ENCODE measurements at places on chromosomes 2 and 18.
A peak's percentile ranks its signal among the peaks of the same experiment; 100 is the strongest.

GRCh38 chr2:219524817-219525216 is 10.5 kb downstream of the ASIC4 start:
- H3K27me3 ChIP-seq, result peaks cover 90% of the 10 kb centered on the region
- H3K27ac ChIP-seq, result no peak overlapping the region
- H3K4me3 ChIP-seq, result no peak overlapping the region
- DNase-seq, result no peak
- peaks cover 11% of the 10 kb centered on the region for H3K4me1 ChIP-seq

GRCh38 chr2:238123218-238123971 is 15.1 kb upstream of the KLHL30 start:
- H3K4me3 ChIP-seq, result no peak overlapping the region
- no peak for DNase-seq
- no peaks in the 10 kb centered on the region for H3K36me3 ChIP-seq

DNA sequence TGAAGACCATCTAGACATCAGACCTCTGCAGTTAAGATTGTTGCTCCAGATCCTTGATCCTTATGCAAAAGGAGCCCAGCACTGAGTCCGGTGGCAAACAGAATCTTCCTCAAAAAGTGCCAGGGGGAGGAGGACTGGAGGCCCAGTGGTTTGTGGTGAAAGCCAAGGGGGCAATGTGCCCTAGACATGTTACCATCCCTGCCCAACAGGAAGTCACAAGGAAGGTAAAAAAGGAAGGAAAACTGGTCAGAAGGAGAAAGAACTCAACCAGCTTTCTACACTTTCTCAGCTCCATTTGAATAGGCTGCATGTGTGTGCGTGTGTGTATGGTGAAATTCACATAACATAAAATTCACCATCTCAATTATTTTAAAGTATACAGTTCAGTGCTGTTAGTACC is 25.0 kb upstream of the KDM3A start:
- DNase-seq, result no peak
- peaks cover 3% of the 10 kb centered on the region for H3K4me1 ChIP-seq
- no peaks in the 10 kb centered on the region for H3K36me3 ChIP-seq
- no peak overlapping the region for H3K4me3 ChIP-seq
- no peak overlapping the region for H3K27ac ChIP-seq

GRCh38 chr2:71671203-71671854 is 218.0 kb downstream of the DYSF start:
- DNase-seq, result no peak
- no peaks in the 10 kb centered on the region for H3K36me3 ChIP-seq

DNA sequence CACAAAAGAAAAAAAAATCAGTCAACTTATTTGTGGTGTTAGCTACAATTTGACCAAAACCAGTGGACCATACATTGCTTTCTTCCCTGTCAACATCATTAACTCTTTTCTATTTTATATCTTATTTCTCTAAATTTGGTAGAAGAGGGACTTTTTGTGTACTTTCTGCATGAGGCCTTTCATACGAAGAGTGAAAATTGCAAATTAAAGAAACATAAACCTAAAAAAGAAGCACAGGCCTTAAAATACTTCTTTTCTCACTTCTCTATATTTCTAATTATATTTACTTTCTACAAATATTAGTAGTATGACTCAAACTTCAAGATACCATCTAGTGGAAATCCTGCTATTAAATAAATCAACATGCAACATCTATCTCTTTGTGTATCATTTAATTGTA is 1073.4 kb upstream of the ZEB2 start:
- no peaks in the 10 kb centered on the region for H3K4me1 ChIP-seq
- no peaks in the 10 kb centered on the region for H3K36me3 ChIP-seq
- no peaks in the 10 kb centered on the region for H3K27me3 ChIP-seq
- no peak overlapping the region for H3K4me3 ChIP-seq
- no peak for DNase-seq

DNA sequence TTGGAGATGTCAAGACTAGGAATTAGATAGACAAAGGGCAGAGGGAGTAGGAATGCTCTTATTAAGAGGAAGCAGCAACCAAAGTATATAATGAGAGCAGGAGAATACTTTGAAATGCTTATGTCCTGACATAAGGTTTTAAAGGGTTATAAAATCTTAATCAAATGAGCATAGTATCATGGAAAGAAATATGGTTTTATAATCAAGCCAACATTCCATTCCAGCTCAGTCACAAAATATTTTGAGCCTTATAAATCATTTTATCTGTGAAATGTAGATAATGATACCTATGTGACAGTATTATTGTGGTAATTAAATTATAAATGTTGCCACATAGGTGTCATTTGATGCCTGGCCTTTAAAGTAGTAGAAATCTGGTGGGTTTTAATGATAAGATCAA is 17.6 kb downstream of the VSNL1 start:
- H3K36me3 ChIP-seq, result no peaks in the 10 kb centered on the region
- H3K4me3 ChIP-seq, result no peak overlapping the region
- H3K4me1 ChIP-seq, result no peaks in the 10 kb centered on the region
- H3K27ac ChIP-seq, result no peak overlapping the region
- H3K27me3 ChIP-seq, result no peaks in the 10 kb centered on the region
- DNase-seq, result no peak

GRCh38 chr2:221422516-221423209 is 149.4 kb downstream of the EPHA4 start:
- H3K27ac ChIP-seq, result no peak overlapping the region
- peaks cover 32% of the 10 kb centered on the region for H3K36me3 ChIP-seq
- H3K4me3 ChIP-seq, result no peak overlapping the region
- DNase-seq, result no peak

DNA sequence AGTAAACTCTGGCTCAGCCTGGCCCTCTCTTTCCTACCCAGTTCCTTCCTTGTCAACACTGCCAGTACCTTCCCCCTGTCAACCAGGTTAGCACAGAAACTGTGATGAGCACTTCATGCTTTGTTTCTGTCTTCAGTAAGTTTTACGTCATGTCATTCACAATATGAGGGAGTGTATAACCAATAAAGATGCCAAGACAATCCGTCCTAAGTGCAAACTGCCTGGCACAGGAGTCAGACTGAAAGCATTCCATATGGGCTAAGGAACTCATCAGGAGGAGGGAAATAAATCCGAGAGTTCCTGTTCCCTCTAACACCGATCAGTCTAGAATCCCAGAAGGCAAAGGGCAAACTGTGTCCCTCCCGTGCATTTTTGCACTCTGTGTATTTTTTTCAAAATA is 507.2 kb downstream of the CMPK2 start:
- DNase-seq, result no peak
- H3K36me3 ChIP-seq, result no peaks in the 10 kb centered on the region
- no peaks in the 10 kb centered on the region for H3K27me3 ChIP-seq
- H3K4me3 ChIP-seq, result no peak overlapping the region
- H3K27ac ChIP-seq, result no peak overlapping the region
- no peaks in the 10 kb centered on the region for H3K4me1 ChIP-seq

GRCh38 chr2:222504719-222505118 is 80.4 kb downstream of the SGPP2 start:
- no peaks in the 10 kb centered on the region for H3K4me1 ChIP-seq
- peaks cover 4% of the 10 kb centered on the region for H3K27me3 ChIP-seq
- no peak for DNase-seq
- H3K27ac ChIP-seq, result no peak overlapping the region
- no peak overlapping the region for H3K4me3 ChIP-seq

DNA sequence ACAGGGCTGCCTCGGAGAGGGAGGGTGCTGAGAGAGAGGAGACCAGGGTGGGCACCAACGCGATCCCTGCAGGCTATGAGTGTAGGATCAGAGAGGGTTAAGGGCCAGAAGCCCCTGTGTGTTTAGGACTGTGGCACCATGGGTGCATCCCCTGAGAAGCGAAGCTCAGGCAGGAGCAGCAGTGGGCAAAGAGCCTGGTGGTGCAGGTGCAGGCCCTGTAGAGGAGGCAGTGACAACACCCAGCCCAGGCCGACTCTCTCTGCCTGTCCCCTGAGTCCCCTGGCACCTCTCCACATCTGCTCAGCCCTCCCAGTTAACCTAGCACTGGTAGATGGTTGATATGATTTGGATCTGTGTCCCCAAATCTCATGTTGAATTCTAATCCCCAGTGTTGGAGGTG is 139.8 kb downstream of the RNF152 start:
- no peak overlapping the region for H3K4me3 ChIP-seq
- H3K36me3 ChIP-seq, result no peaks in the 10 kb centered on the region
- no peaks in the 10 kb centered on the region for H3K4me1 ChIP-seq
- peaks cover 13% of the 10 kb centered on the region for H3K27me3 ChIP-seq
- no peak overlapping the region for H3K27ac ChIP-seq

DNA sequence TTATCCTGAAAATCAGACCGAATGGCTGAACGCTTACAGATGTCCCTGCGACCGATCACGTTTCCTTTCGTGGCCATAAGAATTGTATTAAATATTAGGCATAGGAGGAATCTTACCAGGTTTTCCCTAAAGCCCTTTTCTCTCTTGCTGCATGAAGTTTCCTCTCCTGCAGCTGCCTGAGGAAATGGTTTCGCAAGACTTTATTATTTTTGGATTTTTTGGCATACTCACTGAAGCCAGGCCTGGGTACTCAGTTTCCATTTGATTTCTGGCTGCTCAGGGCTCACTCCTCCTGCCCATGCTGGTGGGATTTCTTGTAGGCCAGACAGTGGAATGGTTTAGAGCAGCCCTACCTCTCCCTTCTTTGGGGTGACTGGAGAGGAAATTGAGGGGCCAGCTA is 114.0 kb downstream of the KLHL29 start:
- no peaks in the 10 kb centered on the region for H3K27me3 ChIP-seq
- DNase-seq, result no peak
- H3K4me3 ChIP-seq, result no peak overlapping the region
- H3K4me1 ChIP-seq, result peaks cover 21% of the 10 kb centered on the region

DNA sequence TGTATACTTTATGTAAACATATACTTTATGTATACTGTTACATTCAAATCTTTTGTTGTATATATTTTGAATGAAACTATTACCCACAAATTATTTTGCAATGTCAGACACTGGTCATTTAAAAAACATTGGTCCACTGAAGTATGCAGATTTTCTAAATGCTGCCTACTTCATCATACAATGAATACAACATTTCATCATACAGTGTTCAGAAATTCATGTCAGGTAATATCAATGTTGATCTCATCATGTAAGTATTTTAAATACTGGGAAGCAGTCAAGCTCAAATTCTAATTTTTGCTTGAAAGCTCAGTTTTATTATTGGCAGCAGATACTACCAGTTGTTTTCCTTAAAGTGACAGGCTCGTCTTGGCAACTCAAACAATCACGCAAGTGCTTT is 2.9 kb upstream of the STAT4 start:
- H3K27me3 ChIP-seq, result no peaks in the 10 kb centered on the region
- H3K4me3 ChIP-seq, result no peak overlapping the region
- no peak for DNase-seq
- H3K27ac ChIP-seq, result no peak overlapping the region
- H3K36me3 ChIP-seq, result peaks cover 12% of the 10 kb centered on the region
- H3K4me1 ChIP-seq, result peaks cover 51% of the 10 kb centered on the region

DNA sequence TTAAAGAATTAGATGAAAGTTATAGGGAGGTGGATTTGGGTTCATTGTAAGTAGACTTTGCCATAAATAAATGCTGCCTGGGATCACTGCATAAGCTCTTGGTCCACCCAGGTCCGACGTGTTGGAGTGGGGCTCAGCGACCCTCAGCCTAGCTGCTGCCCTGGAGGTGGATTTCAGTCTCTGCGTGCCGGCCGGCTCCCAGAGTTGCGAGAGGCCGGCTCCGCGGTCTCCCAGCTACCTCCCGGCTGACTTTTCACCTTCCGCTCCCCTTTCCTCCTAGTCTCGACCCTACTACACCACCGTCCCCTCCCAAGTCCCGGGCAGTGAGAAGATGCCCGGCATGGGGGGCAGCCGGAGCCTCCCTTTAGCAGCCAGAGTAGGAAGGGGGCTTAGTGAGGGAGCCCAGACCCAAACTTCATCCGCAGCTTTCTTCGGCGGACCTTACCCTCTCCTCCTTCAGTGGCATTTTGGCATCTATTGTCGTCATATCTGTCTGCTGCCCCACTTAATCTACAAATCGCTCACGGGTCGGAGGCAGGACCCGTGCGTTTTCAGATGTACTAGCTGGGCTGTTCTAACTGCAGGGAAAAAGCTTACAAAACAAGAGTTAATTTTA is 8.1 kb downstream of the EMX1 start:
- H3K36me3 ChIP-seq, result no peaks in the 10 kb centered on the region
- no peak overlapping the region for H3K27ac ChIP-seq
- peaks cover 7% of the 10 kb centered on the region for H3K4me1 ChIP-seq
- no peak overlapping the region for H3K4me3 ChIP-seq

GRCh38 chr2:54984476-54984875 is 65.8 kb downstream of the RTN4 start:
- no peaks in the 10 kb centered on the region for H3K27me3 ChIP-seq
- peaks cover 66% of the 10 kb centered on the region for H3K36me3 ChIP-seq
- H3K4me3 ChIP-seq, result no peak overlapping the region
- DNase-seq, result no peak

DNA sequence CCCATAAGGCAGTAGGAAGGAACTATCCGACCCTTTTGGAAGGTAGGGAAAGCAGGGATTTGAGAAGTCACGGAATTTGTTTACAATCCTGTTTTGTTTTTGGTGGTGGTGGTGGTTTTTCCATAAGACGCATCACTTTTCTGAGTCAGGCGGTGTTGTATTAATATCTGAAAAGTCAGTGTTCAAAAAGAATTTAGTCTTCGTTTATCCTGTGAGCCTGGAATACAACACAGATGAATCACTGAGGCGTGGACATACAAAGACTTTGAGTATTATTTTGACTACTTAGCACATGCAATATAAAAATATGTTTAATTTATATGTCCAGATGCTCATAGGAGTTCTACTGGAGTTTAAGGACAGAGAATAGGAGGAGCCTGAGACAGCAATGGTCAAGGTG is 785 bp downstream of the ZNF892 start:
- no peaks in the 10 kb centered on the region for H3K27me3 ChIP-seq
- peak overlapping the region; percentile 73 for H3K27ac ChIP-seq
- H3K36me3 ChIP-seq, result peaks cover 59% of the 10 kb centered on the region
- DNase-seq, result no peak
- H3K4me3 ChIP-seq, result peak overlapping the region; percentile 92

GRCh38 chr2:205613970-205614559 is 68.2 kb upstream of the NRP2 start:
- no peak overlapping the region for H3K27ac ChIP-seq
- no peak for DNase-seq
- peaks cover 49% of the 10 kb centered on the region for H3K4me1 ChIP-seq
- no peak overlapping the region for H3K4me3 ChIP-seq
- peaks cover 18% of the 10 kb centered on the region for H3K27me3 ChIP-seq

DNA sequence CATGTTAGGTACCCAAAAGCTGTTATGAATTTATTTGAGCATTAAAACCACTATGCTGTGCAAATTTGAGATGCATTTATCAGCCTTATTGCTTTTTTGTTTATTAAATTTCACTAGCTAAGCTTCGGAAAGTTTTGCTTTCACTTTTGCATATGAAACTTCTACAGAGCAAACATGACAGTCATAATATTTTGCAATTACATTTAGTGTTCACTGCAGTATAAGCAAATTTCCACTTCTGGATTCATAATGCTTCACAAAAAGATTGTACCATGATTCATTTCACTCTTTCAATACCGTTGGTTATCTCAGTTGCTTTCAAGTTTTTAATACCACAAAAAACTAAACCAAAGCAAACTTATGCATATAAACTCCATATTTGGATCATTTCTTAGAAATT is 228.7 kb upstream of the SLC8A1 start:
- no peak for DNase-seq
- H3K27me3 ChIP-seq, result no peaks in the 10 kb centered on the region
- H3K4me3 ChIP-seq, result no peak overlapping the region
- no peaks in the 10 kb centered on the region for H3K36me3 ChIP-seq
- peaks cover 6% of the 10 kb centered on the region for H3K4me1 ChIP-seq
- no peak overlapping the region for H3K27ac ChIP-seq

GRCh38 chr2:205776139-205776538 is 93.8 kb downstream of the NRP2 start:
- no peak for DNase-seq
- H3K36me3 ChIP-seq, result no peaks in the 10 kb centered on the region
- peaks cover 49% of the 10 kb centered on the region for H3K27me3 ChIP-seq
- H3K27ac ChIP-seq, result no peak overlapping the region
